ENCODE measurements at places on chromosomes 3 and 15. TPM values are rescaled to one million over a fixed set of nuclear protein-coding genes. Genes with fewer than 3 reads are reported as not detected.

DNA sequence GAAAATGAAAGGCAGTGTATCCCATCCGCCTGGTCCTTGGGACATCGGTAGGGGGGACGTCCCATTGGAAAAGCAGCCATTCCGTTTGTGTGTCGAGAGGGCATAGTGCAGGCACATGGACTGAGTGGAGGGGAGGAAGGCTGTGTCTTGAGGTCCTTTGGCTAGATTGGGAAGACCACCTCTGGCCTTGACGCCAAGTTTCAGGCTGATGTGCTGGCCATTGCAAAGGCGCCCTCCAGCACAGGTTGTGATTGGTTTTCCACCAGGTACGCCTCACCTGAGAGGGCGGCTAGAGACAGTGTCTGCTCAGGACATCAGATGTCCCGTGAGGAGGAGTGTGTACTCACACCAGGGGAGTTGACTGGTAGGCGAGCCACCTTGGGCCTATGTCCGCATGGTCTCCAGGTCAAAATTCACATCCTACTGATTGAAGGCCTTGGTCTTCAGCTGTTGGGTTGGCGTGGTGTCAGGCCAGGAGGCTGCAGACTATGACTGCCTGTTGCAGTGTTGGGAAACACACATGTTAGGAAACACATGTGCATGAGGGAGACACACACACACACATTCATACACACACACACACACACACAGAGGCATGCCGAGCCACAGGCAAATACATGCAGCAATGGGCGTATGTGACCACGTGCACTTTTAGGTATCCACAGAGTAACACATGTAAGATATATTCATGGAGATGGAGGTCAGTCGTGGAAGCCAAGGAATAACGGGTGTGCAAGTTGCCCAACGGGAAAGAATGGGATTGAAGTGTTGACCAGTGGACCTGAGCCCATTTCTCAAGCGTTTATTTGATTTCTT is 98.4 kb downstream of the SNRPN start:
- DNase-seq: no peak

AHSG gene
- 0.56 TPM for polyA plus RNA-seq

RBP2 gene
- polyA plus RNA-seq: 1.2 TPM

GRCh38 chr15:73357999-73358665 is 10.6 kb downstream of the HCN4 start:
- peak; percentile 57 for DNase-seq

- DNase-seq: no peak
Measured at GRCh38 chr15:54979964-54980363, 216.8 kb downstream of the RSL24D1 start.

DNA sequence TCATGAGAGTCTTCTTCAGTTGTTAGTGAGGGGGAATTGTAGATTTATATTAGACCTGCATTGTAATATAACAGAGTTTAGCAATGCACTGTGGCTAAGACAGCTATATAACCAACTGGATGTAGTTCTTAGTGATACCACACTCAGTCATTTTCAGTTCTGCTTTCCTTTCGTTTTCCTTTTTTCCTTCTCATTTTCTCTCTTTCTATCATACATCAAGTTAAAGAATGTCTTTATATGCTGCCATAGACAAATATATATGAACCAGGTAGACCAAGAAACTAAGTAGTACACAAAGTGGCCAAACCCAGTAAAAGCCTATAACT is 43.7 kb upstream of the CD47 start:
- no peak for DNase-seq

- DNase-seq: no peak
Measured at GRCh38 chr15:70762469-70763119, 764 bp downstream of the UACA start.

SLC15A2 gene
- polyA plus RNA-seq: 8.3 TPM

- no peak for DNase-seq
Measured at GRCh38 chr3:126969586-126969985, 13.3 kb upstream of the PLXNA1 start.

NANOGP8 gene
- 0.78 TPM for polyA plus RNA-seq

- no peak for DNase-seq
Measured at GRCh38 chr15:54990793-54991192, 205.9 kb downstream of the RSL24D1 start.

GREM1 gene
- polyA plus RNA-seq: 0.19 TPM

DNA sequence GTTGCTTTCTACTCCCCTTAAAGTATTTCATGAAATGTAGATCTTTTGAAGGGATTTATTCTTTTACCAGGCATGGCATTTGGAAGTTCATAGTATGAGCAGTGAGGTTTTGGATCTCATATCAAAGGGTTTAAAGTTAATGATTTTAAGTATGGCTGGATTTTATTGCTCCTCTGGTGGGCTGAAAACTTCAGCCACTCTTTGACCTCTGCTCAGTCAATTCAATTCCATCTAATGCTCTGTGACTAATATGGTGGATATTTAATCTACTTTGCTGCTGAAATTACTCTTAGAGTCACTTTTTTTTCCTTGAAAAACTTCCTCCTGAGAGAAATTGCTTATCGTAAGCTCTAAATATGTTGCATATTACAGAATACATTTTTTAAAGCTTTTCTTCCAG is 218.6 kb downstream of the NR2F2 start:
- DNase-seq: no peak

- no peak for DNase-seq
Measured at GRCh38 chr15:35603301-35603700, 57.3 kb upstream of the DPH6 start.

GATA2 gene
- 46.3 TPM for polyA plus RNA-seq

DNA sequence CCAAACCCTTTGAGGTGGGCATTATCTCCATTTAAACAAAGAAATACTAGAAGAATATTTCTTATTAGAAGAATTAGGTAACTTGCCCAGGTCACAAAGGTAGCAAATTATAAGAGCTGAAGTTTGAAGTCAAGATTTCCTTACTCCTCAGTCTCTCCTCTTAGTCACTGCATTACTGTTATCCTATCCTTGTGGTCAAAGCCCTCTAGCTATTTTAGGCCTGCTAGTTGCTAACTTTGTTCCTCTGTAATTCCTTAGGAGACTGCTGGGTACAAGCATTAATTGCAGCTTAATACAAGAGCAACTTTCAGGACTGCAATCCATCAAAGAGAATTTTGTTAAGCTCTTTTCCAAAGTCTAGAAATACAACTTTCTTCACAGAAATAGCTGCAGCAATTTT is 528.2 kb downstream of the ZIC1 start:
- DNase-seq: no peak

- DNase-seq: no peak
Measured at GRCh38 chr3:142976621-142977398, 13.3 kb upstream of the PAQR9 start.

DNA sequence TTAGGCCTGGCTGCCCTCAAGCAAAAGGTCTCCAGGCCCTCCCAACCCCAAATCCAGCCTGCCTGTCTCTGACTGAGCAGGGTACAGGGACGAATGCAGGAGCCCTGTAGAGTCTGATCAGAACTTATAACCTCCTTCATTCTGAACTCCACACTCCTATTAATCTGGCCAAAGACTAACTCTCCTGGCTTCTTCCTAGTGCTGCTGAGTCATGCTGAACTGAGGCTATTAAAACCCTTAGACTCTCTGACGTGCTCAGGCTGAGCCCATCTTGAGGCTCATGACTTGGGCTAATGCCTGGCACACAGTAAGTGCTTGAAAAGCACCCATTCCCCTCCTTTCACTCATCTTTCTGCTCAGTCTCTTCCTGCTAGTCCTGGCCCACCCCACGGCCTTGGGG is 81.9 kb downstream of the NUP210 start:
- no peak for DNase-seq

DNA sequence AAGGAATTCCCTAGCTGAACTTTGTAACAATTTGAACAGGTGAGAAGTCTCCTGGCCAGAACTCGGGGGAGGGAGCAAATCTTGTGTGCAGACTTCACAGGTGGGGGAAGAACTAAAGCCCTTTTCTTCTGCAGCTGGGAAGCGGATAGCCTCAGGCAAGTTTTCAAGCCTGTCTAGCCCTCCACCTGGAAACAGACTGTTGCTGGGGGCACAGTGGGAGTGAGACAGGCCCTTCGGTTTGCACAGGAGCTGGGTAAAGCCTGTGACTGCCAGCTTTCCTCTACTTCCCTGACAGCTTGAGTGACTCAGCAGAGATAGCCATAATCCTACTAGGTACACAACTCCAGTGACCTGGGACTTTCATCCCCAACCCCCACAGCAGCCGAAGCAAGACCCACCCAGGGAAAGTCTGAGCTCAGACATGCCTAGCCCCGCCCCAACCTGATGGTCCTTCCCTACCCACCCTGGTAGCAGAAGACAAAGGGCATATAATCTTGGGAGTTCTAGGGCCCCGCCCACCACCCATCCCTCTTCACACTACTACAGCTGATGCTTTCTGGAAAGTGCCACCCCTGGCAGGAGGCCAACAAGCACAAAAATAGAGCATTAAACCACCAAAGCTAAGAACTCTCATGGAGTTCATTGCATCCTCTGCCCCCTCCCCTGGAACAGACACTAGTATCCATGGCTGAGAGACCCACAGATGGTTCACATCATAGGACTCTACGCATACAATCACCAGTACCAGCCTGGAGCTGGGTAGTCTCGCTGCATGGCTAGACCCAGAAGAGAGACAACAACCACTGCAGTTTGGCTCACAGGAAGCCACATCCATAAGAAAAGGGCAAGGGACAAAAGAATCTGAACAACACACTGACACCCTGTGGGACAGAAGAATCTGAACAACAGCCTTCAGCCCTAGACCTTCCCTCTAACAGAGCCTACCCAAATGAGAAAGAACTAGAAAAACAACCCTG is 479.0 kb downstream of the RAP2B start:
- DNase-seq: no peak

- no peak for DNase-seq
Measured at GRCh38 chr3:172853921-172854666, 103.6 kb downstream of the ECT2 start.

All from renal pelvis (tissue), 12 donors.